ENCODE measurements at places on chromosomes 7 and 10. TPM values are rescaled to one million over a fixed set of nuclear protein-coding genes. Genes with fewer than 3 reads are reported as not detected.

DNA sequence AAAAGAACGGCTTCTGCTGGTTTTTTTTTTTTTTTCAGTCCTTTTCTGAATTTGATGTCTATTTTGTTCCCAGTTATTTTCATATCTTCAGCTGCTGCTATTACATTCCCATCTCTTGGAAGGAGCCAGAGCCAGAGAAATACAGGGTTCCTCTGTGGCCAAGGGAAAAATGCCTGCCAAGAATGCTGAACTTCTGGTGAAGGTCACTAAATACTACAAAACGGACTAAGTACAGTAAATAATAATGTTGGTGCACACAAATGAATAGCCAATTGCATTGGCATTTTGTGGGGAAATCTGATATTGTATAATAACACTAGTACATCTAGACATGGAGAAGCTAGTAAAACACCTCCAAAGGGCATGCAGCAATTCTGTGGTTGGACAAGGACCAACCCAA, 56.3 kb upstream of the ZEB1 start:
- DNase-seq = no peak

GRCh38 chr10:110307805-110308204, 3.1 kb upstream of the SMNDC1 start:
- no peak for DNase-seq

DNA sequence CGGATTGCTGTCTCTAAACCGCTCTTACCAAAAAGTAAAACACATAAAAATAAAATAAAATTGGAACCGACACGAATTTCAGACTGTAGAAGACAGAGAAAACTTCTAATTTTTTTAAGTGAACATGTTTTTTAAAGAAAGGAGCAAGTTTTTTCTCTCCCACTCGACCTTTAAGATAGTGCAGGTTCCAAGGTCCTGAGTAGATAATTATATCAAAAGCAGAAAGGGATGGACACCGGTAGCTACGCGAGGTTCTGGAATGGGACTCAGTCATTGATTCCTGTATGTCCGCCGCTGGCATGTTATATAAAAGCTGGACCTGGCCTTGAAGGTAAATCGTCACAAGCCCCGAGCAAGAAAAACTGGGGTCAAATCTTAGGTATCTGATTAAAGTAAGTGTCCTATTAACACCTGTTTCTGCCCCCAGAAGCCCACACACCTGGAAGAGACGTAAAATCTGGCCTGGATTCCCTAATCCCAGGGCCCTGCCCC, 462 bp upstream of the CISD1 start:
- DNase-seq = no peak

- no peak for DNase-seq
Measured at GRCh38 chr7:151790830-151791620, 85.9 kb downstream of the PRKAG2 start.

- DNase-seq = no peak
Measured at GRCh38 chr10:62842983-62843382, 26.8 kb upstream of the EGR2 start.

- DNase-seq = no peak
Measured at GRCh38 chr7:106895246-106895864, 30.3 kb downstream of the PIK3CG start.

The PDE6C gene
- not detected for total RNA-seq

The C7orf33 gene
- total RNA-seq = not detected

The CDK1 gene
- not detected for total RNA-seq

All from heart left ventricle (tissue), 16 donors.